ENCODE measurements at places on chromosomes 3 and 15. TPM values are rescaled to one million over a fixed set of nuclear protein-coding genes. Genes with fewer than 3 reads are reported as not detected.

Gene KNG1
- polyA plus RNA-seq = not detected

- DNase-seq = no peak
- H3K27ac ChIP-seq = no peak overlapping the region
- no peaks in the 10 kb centered on the region for H3K36me3 ChIP-seq
- peaks cover 6% of the 10 kb centered on the region for H3K27me3 ChIP-seq
- H3K4me1 ChIP-seq = no peaks in the 10 kb centered on the region
- H3K4me3 ChIP-seq = no peak overlapping the region
Measured at GRCh38 chr15:77874063-77874462, 203.4 kb downstream of the TBC1D2B start.

DNA sequence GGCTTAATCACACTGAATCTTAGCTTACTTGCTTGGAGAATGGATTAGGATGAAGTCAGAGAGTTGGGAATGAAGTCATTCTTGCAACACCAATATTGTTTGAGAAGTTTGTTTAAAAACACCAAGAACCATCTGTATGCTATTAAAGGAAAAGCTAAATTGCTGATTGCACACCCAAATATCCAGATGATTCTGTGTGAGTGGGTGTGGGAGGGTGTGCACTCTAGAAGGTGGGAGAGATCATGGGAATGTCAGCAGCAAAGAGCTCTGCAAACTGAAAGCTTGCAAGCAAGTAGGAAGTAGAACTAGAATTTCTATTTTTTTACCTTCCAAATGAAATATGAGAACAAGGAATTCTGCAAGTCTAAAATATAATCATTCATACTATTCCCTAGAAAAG is 364.9 kb downstream of the NR2F2 start:
- H3K4me1 ChIP-seq = no peaks in the 10 kb centered on the region
- H3K27ac ChIP-seq = no peak overlapping the region
- H3K36me3 ChIP-seq = no peaks in the 10 kb centered on the region
- H3K27me3 ChIP-seq = peaks cover 2% of the 10 kb centered on the region
- DNase-seq = no peak

- H3K36me3 ChIP-seq = peaks cover 12% of the 10 kb centered on the region
- H3K4me3 ChIP-seq = no peak overlapping the region
- peaks cover 47% of the 10 kb centered on the region for H3K4me1 ChIP-seq
- H3K27me3 ChIP-seq = peaks cover 3% of the 10 kb centered on the region
- DNase-seq = no peak
Measured at GRCh38 chr3:12926660-12927059, 85.3 kb upstream of the RPL32 start.

Gene LRRIQ4
- polyA plus RNA-seq = not detected

DNA sequence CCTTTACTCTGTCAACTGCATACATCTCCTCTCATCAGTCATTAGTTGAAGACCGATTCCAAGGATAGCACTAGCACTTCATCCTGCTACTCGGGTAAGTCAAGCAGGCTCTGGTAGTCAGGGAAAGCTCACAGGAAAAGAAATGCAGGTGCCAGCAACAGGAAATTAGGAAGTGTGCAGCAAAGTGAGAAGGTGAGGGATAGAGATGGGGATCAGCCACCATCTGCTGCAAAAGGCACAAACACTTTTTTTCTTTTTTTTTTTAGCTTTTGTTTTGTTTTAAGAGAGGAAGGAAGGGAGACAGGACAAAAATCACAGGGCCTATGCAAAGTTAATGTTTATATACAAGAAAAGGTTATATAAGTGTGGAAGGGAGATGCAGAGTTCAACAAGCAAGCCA is 9.0 kb upstream of the BTLA start:
- no peak overlapping the region for H3K27ac ChIP-seq
- DNase-seq = no peak
- H3K36me3 ChIP-seq = no peaks in the 10 kb centered on the region
- no peak overlapping the region for H3K4me3 ChIP-seq
- H3K4me1 ChIP-seq = no peaks in the 10 kb centered on the region
- H3K27me3 ChIP-seq = peaks cover 2% of the 10 kb centered on the region

Gene GOLGA8R
- polyA plus RNA-seq = 0.70 TPM

GRCh38 chr15:82858932-82859331 is 49.5 kb downstream of the WHAMM start:
- no peak for DNase-seq
- H3K27ac ChIP-seq = no peak overlapping the region
- peaks cover 7% of the 10 kb centered on the region for H3K4me1 ChIP-seq
- H3K4me3 ChIP-seq = no peak overlapping the region
- peaks cover 4% of the 10 kb centered on the region for H3K27me3 ChIP-seq
- H3K36me3 ChIP-seq = no peaks in the 10 kb centered on the region

Gene TEX9
- not detected for polyA plus RNA-seq

DNA sequence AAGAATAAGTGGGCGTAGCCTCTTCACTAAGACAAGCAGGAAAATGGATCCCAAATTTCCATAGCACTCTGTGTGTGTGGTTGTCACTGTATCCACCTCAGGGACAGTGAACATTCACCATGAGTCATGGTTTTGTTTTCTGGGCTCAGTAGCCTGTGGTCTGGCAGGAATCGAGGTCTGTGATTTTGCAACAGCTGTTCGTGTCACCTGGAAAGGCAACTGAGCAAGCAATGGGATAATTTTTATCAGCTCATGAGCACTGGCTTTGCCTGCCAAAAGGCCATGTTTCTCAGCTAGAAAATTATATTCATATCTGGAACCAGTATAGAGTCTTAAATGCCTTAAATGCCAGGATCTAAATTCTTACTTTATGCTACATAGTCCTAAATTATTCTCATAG is 60.9 kb downstream of the STRIT1 start:
- H3K4me3 ChIP-seq = no peak overlapping the region
- no peaks in the 10 kb centered on the region for H3K4me1 ChIP-seq
- DNase-seq = no peak

DNA sequence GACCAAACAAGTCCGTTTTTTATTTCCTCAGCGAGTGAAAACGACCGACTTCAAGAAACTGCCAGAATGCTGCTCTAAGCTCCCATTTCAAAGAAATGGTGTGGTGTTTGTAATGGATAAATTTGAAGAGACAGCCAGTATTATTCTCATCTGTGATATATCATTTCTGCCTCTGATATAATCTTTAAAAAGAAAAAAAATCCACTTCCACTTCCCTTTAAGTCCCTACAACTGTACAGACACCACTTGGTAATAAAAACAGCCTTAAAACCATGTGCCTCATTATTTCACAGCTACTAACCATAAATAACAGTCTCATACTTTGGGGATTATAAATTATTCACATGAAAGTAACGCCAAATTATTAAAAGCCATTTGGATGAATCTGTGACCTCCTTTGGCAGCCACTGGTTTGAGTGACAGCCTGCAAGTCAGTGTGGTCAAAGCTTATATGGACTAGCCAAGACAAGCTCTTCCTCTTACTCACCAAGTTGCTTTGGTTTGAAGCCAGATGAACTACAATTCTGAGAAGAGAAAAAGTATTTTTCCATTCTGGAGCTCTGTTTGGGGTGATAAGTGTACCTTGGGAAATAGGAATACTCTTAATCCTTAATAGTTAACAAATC is 168.0 kb downstream of the SHOX2 start:
- H3K36me3 ChIP-seq = no peaks in the 10 kb centered on the region
- no peak overlapping the region for H3K27ac ChIP-seq
- no peak overlapping the region for H3K4me3 ChIP-seq
- H3K27me3 ChIP-seq = no peaks in the 10 kb centered on the region
- DNase-seq = no peak

DNA sequence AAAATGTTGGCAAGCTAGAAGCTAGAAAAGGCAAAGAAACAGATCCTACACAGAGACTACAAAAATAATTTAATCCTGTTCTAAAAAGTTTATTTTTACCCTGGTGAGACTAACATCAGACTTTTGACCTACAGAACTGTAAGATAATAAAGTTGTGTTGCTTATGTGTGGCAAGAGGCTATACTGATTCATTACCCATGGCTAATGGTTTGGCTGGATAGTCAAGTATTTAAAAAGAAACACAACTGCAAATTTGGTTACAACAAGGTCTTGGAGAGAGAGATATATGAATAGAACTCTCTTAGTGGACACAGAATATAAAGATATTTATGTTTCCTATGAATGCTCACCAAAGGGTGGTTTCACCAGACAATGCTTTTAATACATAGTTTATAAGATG is 364.2 kb upstream of the PLSCR5 start:
- H3K4me1 ChIP-seq = no peaks in the 10 kb centered on the region
- H3K4me3 ChIP-seq = no peak overlapping the region
- no peaks in the 10 kb centered on the region for H3K36me3 ChIP-seq
- H3K27ac ChIP-seq = no peak overlapping the region
- DNase-seq = no peak

DNA sequence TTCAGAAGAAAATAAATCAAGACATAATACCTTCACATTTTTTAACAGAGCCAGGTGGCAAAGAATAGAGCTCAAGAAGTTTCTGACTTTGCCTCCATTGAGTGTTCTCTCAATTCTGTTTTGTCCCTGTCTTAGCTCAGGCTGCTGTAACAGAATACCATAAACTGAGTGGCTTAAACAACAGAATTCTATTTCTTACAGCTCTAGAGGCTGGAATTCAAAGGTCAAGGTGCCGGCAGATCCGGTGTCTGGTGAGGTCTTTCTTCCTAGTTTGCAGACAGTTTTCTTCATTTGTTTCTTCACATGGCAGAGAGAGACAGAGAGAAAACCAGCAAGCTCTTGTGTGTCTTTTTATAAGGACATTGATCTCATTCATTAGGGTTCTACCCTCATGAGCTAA is 25.6 kb downstream of the IQCH start:
- no peak overlapping the region for H3K4me3 ChIP-seq
- DNase-seq = no peak
- no peak overlapping the region for H3K27ac ChIP-seq
- peaks cover 2% of the 10 kb centered on the region for H3K27me3 ChIP-seq
- no peaks in the 10 kb centered on the region for H3K4me1 ChIP-seq

- H3K27ac ChIP-seq = no peak overlapping the region
- no peak overlapping the region for H3K4me3 ChIP-seq
Measured at GRCh38 chr3:38829404-38829803, 13.4 kb upstream of the SCN10A start.

Gene CLDN16
- not detected for polyA plus RNA-seq

Gene CHRNA7
- 0.91 TPM for polyA plus RNA-seq

- H3K4me1 ChIP-seq = peaks cover 18% of the 10 kb centered on the region
- H3K27me3 ChIP-seq = peaks cover 20% of the 10 kb centered on the region
- no peak for DNase-seq
- H3K36me3 ChIP-seq = no peaks in the 10 kb centered on the region
- no peak overlapping the region for H3K27ac ChIP-seq
- no peak overlapping the region for H3K4me3 ChIP-seq
Measured at GRCh38 chr3:14563946-14564539, 23.9 kb upstream of the GRIP2 start.

DNA sequence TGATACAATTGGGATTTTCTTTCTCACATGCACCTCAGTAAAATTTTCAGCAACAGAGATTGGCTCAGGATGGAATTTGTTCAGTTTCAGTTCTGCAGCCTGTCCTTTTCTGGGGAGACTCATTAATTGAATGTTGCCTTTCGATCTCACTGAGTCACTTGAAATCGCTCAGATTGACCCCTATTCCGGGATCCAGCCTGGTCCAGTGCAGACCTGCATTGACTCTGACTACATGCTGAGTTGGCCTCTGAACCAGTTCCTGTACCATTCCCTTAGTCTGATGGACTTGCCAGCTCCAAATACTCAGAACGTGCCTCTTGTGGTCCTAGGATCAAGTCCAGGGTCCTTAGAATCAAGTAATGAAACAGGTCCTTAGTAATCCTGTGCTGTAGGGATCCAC is 9.4 kb downstream of the IGF1R start:
- H3K36me3 ChIP-seq = no peaks in the 10 kb centered on the region
- no peak overlapping the region for H3K4me3 ChIP-seq

Gene IGSF10
- polyA plus RNA-seq = not detected

- no peaks in the 10 kb centered on the region for H3K36me3 ChIP-seq
- H3K4me1 ChIP-seq = no peaks in the 10 kb centered on the region
- no peak overlapping the region for H3K4me3 ChIP-seq
- DNase-seq = no peak
- H3K27ac ChIP-seq = no peak overlapping the region
Measured at GRCh38 chr15:52858782-52859176, 68.6 kb upstream of the ONECUT1 start.

Gene CCDC54
- polyA plus RNA-seq = 0.32 TPM

- no peak overlapping the region for H3K4me3 ChIP-seq
- H3K4me1 ChIP-seq = peaks cover 16% of the 10 kb centered on the region
- peaks cover 6% of the 10 kb centered on the region for H3K27me3 ChIP-seq
- H3K36me3 ChIP-seq = peaks cover 9% of the 10 kb centered on the region
- no peak overlapping the region for H3K27ac ChIP-seq
- DNase-seq = no peak
Measured at GRCh38 chr3:49745986-49746385, 22.2 kb upstream of the GMPPB start.

Gene SAMMSON
- polyA plus RNA-seq = not detected

GRCh38 chr3:171825222-171825828 is 15.0 kb upstream of the PLD1 start:
- no peaks in the 10 kb centered on the region for H3K36me3 ChIP-seq
- H3K27me3 ChIP-seq = peaks cover 9% of the 10 kb centered on the region
- DNase-seq = no peak
- H3K4me1 ChIP-seq = peaks cover 24% of the 10 kb centered on the region

GRCh38 chr15:78061963-78062427 is 15.5 kb downstream of the TBC1D2B start:
- H3K36me3 ChIP-seq = no peaks in the 10 kb centered on the region
- H3K27ac ChIP-seq = no peak overlapping the region
- DNase-seq = peak; percentile 58
- H3K4me1 ChIP-seq = peaks cover 28% of the 10 kb centered on the region
- H3K27me3 ChIP-seq = no peaks in the 10 kb centered on the region

Gene GCHFR
- polyA plus RNA-seq = 183 TPM

GRCh38 chr3:172210355-172210754 is 171.0 kb downstream of the FNDC3B start:
- H3K27me3 ChIP-seq = peaks cover 6% of the 10 kb centered on the region
- peaks cover 10% of the 10 kb centered on the region for H3K36me3 ChIP-seq
- DNase-seq = no peak
- no peak overlapping the region for H3K4me3 ChIP-seq

GRCh38 chr15:73387507-73388255 is 18.9 kb upstream of the HCN4 start:
- H3K36me3 ChIP-seq = no peaks in the 10 kb centered on the region
- H3K4me1 ChIP-seq = no peaks in the 10 kb centered on the region
- no peak overlapping the region for H3K4me3 ChIP-seq
- no peak for DNase-seq
- H3K27me3 ChIP-seq = peaks cover 13% of the 10 kb centered on the region

GRCh38 chr3:81958972-81959640 is 197.7 kb upstream of the GBE1 start:
- no peak for DNase-seq
- no peaks in the 10 kb centered on the region for H3K27me3 ChIP-seq
- no peak overlapping the region for H3K4me3 ChIP-seq
- H3K36me3 ChIP-seq = no peaks in the 10 kb centered on the region
- no peak overlapping the region for H3K27ac ChIP-seq

GRCh38 chr3:78754066-78754743 is 1013.6 kb downstream of the ROBO1 start:
- H3K4me3 ChIP-seq = no peak overlapping the region
- no peaks in the 10 kb centered on the region for H3K4me1 ChIP-seq
- H3K27me3 ChIP-seq = no peaks in the 10 kb centered on the region
- no peaks in the 10 kb centered on the region for H3K36me3 ChIP-seq

Gene TMEM40
- polyA plus RNA-seq = 7.0 TPM
